Hindlimb muscle (tissue), 1 donor: ENCODE measurements at places on chromosomes 2 and 18.
A peak's percentile ranks its signal among the peaks of the same experiment; 100 is the strongest.

GRCh38 chr18:74604774-74605173, 7.1 kb downstream of the ZNF407 start:
- DNase-seq = no peak

DNA sequence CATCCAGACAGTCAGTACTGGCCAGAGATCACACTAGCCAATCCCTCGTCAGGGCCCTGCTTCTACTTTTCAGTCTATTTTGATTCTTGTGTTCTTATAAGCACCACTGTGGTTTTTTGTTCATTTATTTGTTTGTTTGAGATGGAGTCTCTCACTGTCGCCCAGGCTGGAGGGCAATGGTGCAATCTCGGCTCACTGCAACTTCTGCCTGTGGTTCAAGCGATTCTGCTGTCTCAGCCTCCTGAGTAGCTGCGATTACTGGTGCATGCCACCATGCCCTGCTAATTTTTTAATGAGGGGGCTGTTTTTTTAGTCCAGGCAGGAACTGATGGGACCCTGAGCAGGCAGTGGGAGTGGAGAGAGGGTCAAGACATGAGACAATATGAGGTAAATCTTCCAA, 64.9 kb upstream of the KIF5C start:
- no peak for DNase-seq

DNA sequence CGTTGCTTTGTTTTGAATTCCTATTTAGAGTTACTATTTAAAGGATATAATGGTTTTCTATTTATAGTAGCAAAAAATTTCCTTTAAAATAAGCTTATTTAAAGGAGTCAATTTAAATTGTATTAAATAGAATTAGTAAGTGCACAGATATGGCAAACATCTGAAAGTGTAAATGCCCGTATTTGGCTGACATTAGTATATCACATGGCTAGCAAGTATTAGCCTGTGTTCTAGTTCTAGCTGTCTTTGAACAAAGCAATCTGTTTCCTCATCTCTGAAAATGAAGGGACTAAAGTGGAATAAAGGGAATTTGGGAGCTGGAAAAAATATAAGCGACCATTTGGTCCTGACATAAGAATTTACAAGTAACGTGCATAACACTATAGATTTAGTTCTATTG, 32.2 kb downstream of the PELI1 start:
- DNase-seq = no peak

DNA sequence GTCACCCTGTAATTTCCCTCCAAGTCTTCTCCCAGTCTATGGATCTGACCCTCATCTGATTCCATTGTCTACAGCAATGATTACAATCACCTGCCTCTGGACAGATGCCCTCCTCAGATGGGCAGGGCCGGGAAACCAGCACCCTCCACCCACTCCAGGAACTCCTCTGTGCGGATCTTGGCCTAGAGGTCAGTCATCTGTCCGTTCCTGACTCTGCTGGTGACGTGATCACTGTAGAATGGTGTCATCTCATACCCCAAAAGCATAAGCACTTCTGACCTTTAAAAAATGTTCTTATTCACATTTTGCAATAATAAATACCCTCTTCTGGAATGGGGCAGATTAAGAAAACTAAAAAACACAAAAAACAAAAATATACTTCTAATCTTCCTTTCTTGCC, 29.5 kb upstream of the BZW1 start:
- no peak for DNase-seq

DNA sequence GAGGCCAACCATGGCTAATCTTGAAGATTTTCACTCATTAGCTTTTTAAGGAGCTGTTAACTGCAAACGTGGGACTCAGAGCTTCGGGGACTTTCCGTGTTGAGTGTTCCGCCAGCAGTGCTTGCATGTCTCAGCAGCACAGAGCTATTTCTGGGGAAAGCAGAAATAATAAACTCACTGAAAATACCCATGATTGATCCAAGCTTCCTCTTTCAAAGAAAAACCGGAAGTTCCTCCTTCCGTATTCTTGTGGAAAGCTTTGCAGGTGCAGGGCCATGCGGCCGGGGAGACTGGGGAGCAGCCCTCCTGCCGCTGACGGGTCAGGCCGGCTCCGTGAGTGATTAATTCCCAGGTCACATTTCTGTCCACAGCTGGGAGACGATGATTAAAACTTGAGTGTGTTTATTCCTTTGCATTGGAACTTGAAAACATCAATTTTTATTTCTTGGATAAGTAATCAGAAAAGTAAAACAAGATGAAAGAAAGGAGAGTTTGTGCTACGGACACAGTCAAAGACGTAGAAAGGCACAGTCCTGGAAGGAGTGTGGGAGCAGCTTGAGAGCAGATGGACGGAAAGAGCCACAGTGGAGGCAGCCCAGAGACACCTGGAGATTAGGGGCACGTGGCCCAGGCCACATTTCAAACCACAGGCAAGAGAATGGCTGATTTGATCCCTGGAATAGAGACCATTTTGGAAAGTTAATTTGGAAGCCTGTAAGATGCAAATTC, 54.2 kb upstream of the CTDP1 start:
- DNase-seq = no peak

GRCh38 chr2:42568401-42569115, at the start of gene MTA3:
TSS of gene MTA3 (plus strand) at chr2:42568632. CDS start at chr2:42568746, 114 bp downstream.
- DNase-seq = peak; percentile 62

GRCh38 chr2:231926761-231927565, 767 bp upstream of the NPPC start:
- DNase-seq = peak; percentile 45

DNA sequence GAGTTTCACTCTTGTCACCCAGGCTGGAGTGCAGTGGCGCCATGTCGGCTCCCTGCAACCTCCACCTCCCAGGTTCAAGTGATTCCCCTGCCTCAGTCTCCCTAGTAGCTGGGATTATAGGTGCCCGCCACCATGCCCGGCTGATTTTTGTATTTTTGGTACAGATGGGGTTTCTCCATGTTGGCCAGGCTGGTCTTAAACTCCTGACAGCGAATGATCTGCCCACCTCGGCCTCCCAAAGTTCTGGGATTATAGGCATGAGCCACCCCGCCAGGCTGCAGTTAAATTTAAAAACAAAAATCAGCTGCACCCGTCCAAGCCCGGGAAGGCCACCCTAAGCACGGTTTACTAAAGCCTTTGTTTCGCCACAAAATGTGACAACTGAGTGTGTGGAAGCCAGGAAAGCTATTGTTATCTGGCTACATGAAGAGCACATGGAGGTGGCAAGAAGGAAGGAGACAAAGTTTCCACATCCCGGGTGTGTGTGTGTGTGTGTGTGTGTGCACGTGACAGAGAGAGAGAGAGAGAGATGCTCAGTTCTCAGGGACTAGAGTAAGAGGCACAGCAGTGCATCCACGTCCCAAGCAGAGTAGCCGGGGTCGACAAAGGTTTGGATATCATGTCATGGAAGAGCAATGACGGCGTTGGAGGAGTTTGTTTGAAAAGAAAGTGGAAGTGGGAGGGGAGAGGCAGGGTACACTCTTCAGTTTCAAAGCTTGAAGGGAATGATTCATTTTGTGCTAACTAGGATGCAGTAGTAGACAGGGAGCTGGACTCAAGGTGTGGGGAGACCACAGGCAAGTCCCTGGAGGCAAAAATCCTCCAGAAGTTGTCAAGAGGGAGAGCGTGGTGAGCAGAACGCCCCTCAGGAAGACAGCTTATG, 20.1 kb downstream of the INPP5D start:
- DNase-seq = no peak

DNA sequence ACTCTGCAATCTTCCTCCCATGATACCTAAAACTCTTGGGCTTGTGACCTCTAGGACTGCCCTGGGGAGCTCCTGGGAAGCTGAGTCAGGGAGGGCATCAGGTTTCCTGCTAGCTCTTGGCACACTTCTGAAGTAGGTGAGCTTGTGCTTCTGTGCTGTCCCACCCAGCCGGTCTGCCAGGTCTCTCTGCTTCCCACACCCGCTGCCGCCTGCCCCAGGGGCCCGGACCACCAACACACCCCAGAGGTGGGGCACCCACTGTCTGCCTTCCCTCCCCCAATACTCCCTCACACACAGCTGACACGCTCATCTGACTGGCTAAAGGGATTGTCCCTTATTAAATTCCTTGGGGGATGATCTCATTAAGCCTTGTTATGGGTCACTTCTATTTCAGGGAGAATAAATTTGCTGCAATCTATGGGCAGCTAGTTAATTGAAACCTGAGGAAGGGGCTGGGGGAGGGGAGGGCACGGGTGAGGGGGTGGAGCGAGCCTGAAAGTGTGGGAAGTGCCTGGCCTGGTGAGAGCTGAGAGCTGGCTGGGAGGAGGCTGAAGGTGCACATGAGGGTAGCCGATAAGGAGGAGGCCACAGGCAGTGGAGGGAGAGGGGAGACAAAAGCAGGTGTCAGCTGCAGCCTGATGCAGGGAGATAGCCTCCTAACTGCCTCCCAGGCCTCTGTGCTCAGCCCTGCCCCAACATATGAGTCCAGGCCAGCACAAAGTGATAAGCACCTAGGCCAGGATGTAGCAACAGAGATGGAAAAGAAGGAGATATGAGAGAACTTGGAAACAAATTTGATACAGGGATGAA, 48.8 kb downstream of the HAUS1 start:
- no peak for DNase-seq

DNA sequence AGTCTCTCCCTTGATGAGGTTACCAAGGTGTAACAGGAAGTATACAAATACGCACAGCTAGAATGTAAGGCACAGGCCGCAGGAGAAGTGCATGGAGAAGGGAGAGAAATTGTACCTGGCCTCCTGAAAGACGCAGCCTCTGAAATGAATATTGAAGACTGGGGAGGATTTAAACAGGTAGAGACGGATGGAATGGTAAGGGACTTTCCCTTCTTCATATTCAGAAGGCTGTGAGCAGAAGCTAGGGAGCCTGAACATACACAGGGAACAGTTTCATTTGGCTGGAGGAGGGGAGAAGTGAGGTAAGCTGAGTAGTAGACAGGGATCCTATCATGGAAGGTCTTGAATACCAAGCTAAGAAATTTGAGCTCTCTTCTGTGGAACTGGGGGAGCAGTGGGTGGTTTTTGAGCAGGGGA, 112.7 kb downstream of the ANKRD44 start:
- DNase-seq = no peak

- DNase-seq = no peak
These were observed 1.8 kb upstream of the COBLL1 start for GRCh38 chr2:164843346-164843911.

DNA sequence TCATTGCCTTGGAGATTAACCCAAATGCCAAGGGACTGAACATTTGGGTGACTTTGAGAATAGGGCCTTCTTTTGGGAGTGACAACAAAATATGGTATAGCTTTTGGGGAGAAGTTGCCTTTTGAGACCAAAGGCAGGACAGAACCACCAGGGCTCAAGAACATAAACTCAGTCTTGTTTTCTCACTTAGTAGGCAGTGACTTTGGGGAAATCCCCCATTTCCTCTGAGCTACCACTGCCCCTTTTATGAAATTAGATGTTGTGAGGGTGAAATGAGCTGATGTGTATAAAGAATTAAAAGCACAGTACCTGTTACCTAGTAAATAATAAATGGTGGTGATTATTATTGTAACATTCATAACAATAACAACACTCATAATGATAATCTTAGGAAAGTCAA, 36.5 kb downstream of the GPD2 start:
- DNase-seq = no peak

DNA sequence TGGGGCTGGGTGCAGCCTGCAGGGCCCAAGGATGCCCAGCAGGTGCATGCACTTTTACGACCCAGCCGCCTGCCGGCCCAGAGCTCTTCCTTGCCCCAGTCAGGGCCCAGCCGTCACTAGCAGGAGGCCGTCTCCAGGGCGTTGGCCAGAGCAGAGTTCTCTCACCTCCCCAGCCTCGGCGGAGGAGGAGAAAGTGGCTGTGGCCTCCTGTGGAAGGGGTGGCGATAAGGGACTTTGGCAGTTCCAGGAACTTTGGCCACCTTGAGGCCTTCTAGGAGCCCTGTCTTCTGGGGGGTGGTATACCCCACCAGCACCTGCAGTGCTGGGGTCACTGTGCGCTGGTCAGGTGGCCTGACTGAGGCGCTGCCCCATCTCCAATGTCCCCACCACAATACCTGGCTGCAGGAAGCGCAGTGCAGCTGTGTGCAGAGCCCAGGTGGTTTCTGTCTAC, 22.0 kb downstream of the NPPC start:
- no peak for DNase-seq

DNA sequence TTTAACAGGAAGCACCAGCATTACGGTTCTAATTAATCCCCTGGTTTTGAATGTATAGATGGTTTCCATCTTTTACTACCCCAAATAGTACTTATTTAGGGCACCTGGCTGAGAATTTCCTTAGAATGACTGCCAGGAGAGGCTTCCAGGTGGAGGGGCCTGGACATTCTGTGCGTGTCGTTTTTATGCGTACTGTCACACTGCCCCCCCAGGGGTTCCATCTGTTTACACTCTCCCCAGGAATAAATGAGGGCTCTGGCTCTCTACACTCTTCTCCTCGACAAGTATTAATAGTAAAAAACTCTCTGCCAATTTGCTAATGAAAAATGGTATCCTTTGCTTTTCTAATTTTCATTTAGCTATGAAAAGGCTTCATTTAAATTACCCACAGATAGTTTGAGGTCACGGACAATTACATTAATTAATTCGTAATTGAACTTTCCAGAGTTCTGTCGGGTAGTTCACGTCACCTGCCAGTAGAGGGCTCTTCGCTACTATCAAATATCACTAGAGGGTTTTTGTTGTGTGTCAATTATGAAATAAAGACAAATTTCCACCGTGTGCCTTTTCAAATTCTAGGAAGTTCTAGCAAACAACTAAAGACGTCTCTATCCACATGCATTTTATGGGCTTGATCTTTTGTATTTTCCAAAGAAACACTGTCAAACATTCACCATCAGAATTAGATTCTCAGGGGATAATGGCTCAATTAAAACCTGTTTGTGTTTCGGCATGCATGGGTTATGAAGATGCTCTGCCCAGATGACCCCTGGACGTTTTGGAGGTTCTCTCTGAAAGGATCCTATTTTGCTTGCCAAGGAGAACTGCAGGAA, 88.8 kb upstream of the ASB18 start:
- DNase-seq = no peak

GRCh38 chr2:172826522-172826921, 90.9 kb downstream of the RAPGEF4 start:
- DNase-seq = no peak

DNA sequence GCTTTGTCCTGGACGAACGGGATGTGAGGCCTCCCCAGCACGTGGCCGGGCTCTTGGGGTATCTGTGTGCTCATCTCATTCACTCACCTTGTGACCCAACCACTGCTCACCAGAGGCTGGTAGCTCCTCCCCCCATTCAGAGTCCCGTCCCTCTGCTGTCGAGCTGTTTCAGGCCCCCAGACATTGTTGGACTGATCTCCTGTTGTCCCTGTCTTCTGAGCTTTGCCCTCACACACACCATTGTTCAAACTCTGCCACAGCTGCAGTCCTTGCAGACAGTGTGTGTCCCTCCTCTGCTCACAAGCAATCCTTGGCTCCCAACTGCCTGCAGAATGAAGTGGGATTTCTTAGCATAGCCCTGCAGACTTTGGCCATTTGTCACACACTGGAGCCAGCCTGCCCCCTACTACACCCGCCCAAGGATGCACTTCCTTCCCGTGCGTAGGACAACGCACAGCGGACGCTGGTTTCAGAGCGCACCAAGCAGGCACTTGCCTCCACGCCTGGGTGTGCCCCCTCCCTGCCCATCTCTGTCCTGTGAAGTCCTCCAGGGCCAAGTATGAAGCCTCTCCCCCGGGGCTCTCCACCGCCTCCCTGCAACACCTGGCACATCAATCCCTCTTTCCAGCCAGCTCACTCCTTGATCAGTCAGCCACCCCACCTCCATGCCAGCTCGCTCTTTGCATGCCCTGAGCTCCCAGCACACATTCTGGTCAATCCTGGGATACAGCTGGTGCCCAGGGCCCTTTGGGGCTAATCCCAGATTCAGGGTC, 16.5 kb upstream of the PRLH start:
- DNase-seq = no peak

GRCh38 chr18:30991397-30991796, 51.1 kb downstream of the DSC3 start:
- no peak for DNase-seq

GRCh38 chr2:202693503-202693902, 58.7 kb downstream of the FAM117B start:
- DNase-seq = no peak
